ENCODE measurements at places on chromosomes 5 and 9.

GRCh38 chr9:96293498-96294158, 8.3 kb downstream of the HSD17B3 start:
- DNase-seq = no peak

DNA sequence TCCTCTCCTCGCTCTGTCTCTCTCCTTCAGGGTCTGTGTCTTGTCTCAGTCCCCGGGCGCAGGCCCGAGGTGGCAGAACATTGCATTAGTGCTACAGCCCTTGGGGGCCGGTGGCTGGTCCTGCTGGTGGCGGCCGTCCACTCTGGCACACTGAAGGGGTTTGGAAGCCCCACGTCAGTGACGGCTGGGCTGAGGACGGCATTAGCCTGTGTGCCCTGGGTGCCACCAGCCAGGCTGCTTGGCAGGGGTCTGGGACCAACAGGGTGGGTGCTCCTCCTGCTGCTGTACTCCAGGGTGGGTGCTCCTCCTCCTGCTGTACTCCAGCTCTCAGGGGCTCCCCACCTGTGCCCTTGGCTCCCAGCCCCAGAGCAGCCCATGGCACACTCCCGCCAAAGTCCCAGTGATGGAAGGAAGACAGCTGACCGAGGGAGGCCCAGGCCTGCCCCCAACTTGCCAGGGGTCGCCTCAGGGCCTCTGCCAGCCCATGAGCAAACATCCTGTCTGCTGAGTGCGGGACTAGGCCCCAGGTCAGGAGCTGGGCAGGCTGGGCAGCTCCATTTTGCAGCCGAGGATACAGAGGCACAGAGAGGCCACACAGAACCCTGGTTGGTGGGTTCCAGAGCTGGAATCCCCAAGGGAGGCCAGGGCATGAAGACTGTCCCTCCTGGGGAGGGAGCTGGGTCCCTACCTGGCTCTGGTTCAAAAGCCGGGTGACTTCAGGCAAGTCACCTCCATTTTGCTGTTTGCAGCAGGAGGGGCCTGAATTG, 27.3 kb downstream of the SARDH start:
- DNase-seq = peak; percentile 20

DNA sequence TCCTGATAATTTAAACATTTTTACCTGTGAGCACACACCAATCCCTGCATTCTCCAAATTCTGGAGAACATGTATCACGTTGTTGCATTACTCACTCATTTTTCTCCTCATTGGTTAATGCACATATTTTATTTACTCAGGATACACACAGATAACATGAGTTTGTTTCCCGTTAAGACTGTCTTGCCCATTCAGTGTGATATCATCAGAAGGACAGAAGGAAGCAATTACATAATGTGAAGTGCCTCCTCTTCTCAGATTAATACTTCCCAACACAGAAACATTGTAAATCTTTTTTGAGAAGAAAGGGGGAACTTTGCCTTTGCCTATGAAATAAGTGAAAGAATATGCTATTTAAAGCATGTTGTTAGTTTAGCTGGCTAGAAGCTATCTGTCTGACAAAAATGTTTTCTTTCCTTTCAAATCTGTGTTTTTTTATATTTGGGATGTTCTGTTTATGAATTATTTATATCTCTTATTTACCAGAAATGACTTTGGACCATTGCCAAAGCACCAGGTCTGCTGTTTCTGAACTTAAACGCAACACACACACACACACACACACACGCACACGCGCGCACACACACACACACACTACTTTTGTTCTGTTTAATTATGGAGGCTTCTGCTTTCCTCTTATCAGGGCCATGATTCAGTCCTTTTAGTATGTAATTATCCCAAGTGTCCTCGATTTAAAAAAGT, 186.5 kb downstream of the CHSY3 start:
- no peak for DNase-seq

DNA sequence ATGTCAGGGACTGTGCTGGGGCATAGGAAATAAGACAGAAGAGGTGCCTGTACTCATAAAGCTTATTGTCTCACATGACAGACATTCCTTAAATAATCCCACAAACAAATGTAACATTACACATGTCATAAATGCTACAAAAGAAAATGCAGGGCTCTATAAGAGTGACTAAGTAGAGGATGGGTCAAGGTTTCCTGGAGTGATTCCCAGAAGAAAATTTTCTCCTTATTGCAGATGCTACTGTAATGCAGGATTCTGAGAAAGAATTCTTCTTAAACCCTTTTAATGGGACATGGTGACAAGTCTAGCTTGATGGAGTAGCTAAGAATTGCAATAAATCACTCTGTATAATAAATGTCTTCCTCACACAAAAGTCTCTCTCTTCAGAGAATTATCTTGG, 55.7 kb downstream of the SH3TC2 start:
- no peak for DNase-seq

DNA sequence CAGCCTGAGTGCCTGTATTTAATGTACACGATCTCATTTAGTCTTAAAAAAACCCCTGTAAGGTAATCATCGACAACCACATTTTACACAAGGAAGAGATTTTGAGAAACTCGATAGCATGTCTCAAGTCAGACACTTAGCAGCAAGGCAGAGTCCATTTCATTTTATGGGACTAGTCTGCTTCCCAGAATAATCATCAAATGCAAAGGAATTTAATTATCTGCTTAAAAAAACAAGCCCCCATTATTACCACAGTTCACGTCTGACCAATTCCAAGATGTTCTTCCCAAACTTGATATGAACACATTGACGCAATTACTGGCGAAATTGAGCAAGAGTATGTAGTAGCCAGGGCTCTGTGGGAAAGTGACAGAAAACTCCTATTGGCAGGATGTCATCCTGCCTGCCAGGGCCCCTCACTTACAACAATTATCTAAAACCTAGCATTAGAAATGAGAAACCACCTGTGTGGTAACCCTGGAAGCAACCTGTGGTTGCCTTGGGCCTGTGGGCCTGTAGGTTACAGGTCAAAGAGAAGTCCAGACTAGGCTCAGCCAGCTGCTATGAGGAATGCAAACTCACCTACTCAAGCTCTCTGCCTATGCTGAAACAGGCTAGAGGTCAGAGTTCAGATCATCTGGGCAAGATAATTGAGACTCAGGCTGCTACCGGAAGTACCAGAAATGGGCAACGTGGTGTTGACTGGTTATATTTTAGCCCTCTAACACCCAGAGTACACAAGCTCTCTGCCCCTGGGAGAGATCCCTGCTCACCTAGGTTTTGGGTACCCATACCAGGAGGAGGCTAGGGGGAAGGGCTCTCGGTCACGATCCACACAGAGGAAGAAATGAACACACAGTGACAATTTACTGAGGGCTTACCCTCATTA, 1.6 kb downstream of the B4GALT1 start:
- DNase-seq = no peak

- DNase-seq = no peak
These were observed 42.5 kb upstream of the NEURL1B start for GRCh38 chr5:172598251-172599203.

DNA sequence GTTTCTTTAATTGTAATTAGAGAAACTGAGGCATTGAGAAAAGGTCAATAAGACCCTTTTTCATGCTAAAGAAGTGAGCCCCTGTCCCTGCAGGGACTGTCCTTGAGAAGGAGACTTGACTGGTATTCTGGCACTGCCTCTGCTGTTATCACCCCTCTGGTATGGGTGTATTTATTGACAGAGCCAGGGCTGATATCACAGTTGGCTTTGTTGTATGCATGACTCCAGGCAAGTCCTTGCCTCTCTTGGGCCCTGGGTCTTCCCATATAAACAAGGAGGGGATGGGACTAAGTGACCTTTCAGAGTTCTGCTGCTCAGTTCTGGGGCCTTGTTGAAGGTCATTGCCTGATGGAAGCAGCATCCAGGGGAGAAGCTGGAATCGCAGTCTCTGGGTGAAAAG, 71.8 kb upstream of the PPARGC1B start:
- DNase-seq = no peak

- DNase-seq = no peak
These were observed 95.9 kb upstream of the MVB12B start for GRCh38 chr9:126230692-126231091.

DNA sequence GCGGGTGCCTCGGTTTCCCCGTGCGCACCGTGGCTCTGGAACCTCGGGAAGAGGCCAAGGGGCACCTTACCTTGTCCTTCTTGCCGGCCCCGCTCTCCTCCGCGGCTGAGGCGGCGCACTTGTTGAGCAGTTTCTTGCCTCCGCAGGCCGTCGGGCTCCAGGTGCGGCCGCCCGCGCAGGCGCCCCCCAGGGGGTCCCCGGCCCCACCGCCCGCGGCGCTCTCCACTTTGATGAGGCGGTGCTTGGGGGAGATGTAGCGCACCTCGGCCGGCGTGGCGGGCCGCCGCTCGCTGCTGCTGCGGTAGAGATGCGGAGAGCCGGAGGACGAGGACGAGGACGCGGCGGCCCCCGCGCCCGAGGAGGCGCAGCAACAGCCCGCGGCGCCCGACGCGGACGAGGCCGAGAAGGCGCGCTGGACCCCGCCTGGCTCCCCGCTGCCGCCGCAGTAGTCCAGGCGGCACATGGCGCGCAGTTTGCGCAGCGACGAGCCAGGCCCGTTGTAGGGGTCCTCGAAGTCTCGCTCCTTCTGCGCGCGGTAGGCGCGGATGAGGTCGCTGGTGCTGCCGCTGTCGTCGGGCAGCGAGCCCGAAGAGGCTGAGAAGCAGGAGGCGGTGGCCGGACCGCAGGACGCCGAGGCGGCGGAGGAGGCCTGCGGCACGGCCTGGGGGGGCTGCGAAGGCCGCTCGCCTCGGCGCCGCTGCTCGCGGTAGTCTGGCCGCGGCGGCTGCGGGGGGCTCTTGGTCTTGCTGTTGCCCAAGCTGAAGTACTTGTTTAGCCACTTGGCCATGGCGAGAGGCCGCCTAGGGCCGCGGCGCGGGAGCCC, 957 bp downstream of the SHB start:
- peak; percentile 40 for DNase-seq

DNA sequence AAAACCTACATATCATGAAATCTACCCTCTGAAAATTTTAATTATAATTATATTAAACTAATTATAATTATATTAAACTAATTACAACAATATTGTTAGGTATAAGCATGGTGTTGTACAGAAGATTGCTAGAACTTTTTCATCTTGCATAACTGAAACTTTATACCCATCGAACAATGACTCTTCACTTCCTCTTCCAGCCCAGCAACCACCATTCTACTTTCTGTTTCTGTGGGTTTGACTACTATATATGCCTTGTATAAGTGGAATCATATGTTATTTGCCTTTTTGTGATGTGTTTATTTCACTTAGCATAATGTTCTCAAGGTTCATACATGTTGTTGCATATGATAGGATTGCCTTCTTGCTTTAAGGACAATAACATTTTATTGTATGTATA, 274.2 kb upstream of the CCNH start:
- no peak for DNase-seq

GRCh38 chr5:126868338-126869004, 91.5 kb downstream of the LMNB1 start:
- DNase-seq = no peak

DNA sequence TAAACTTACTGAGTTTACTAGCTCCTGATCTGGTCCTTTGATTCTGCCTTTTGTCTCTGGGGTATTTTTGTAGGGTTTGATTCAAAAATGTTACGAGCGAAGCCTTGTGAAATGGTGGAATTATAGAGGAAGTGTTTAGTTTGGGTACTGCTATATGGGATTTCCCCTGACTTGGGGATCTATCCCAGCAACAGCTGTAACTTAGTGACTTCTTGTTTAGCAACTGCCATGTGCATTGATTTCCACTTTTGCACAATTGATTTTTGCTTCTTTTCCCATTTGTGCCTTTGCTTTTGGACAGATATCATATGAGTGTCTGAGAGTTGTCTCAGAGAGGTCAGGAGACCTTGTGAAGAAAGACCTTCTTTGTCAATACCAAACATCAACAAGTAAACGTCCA, 248.5 kb upstream of the DAP start:
- no peak for DNase-seq

DNA sequence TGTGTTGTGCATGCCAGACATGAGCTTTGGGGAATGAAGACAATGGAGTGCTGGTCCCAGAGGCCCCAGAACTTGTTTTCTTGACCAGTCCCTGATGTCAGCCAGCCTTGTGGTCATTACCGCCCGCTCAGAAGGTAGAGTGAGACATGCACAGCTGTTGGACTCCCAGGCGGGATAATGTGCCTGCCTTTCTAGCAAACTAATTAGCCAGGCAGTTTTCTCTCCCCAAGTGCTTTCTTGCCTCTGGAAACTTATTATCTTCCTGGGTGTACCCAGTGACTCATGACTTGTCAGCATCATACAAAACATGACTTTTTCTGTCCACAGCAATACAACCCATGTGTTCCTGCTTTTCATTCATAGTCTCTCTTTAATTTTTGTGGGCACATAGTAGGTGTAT, 131.1 kb downstream of the RMI1 start:
- no peak for DNase-seq

DNA sequence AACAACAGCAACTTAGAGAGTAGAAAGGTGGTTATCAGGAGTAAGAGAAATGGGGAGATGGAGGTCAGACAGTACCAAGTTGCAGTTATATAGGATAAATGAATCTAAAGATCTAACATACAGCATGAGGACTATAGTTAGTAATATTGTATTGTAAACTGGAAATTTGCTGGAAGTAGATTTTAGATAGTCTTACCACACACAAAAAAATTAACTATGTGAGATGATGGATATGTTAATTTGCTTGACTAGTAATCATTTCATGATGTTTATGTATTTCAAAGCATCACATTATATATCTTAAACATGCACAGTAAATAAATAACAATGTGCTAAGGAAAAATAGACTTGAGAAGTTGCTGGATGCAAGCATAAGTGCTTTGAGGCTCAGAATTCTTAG, 622.1 kb downstream of the CCDC171 start:
- no peak for DNase-seq

GRCh38 chr9:98368366-98369065, 113.1 kb upstream of the TBC1D2 start:
- no peak for DNase-seq

GRCh38 chr5:99879791-99880511, 655.2 kb upstream of the FAM174A start:
- no peak for DNase-seq

- DNase-seq = no peak
These were observed 82.2 kb upstream of the CXCL14 start for GRCh38 chr5:135660826-135661575.

DNA sequence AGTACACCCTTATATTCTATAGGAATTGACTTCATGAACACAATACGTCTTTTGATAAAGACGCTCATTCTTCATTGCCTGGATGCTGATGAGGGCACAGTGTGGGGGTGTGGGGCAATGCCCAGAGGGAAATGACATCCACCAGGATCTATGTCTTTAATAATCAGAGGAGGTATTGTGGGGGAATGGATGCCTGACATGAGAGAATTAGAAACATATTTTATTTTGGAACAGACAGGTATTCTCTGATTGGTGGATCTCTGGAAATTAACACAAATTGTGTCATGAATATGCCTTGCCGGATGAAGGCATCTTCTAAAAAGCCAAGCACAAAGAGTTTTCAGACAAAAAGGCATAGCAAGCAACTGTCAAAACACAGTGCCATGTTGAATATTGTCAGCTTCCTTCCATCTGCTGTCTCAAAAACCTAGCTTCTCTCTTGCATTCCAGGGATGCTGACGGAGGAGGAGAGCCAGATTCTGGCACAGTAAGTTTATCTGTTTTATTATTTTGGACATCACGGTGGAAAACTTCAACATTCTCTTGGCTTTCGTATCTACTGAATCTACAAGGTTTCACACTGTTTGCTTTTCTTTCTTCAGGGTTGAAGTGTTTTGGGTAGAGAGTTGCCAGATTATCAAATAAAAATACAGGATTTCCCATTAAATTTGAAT, 3.9 kb upstream of the C5orf58 start:
- DNase-seq = no peak

- DNase-seq = no peak
These were observed 3.4 kb downstream of the ASS1 start for GRCh38 chr9:130448035-130448624.
